Stimulated activated CD4-positive, alpha-beta T cell treated with anti-CD3 and anti-CD28 coated beads, Interleukin-1b, Interleukin-23, amount 100 ng/mL, for 1 hour (primary cell): ENCODE measurements at places on chromosomes 2 and 18.

- DNase-seq: no peak
Measured at GRCh38 chr18:39448942-39449341, 1883.3 kb upstream of the CELF4 start.

- DNase-seq: no peak
Measured at GRCh38 chr2:100818606-100819369, 1.2 kb upstream of the NPAS2 start.

DNA sequence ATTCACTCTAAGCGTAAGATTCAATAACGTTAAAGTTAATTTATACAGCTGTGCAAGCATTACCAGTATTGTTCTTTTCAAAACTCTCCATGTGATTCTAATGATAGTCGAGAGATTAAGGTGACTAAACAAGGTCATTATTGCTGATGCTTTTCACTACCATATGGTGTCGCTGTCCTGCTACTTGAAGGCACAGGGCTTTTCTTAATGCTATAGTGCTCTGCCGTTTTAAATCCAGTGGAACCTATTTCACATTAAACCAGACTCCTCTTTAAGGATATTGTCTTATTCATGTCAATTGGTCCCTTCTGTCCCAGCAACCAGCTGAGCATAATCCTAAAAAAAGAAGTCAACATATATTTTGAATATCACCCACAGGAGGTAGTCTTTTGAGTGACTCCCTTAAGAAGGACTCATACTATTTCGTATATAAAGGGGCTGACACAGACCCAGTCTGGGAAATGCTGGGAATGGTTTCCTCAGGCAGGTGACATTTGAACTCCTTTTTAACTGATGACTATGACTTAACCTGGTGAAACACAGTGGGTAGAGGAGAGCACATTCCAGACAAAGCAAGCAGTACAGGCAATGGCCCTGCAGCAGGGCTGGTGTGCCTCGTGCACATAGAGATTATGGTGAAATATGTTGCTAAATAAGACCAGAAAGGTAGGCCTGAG is 53.9 kb upstream of the CYTIP start:
- no peak for DNase-seq

GRCh38 chr2:215160081-215160480 is 21.7 kb upstream of the ABCA12 start:
- no peak for DNase-seq

GRCh38 chr18:10055125-10055750 is 141.4 kb downstream of the VAPA start:
- no peak for DNase-seq

DNA sequence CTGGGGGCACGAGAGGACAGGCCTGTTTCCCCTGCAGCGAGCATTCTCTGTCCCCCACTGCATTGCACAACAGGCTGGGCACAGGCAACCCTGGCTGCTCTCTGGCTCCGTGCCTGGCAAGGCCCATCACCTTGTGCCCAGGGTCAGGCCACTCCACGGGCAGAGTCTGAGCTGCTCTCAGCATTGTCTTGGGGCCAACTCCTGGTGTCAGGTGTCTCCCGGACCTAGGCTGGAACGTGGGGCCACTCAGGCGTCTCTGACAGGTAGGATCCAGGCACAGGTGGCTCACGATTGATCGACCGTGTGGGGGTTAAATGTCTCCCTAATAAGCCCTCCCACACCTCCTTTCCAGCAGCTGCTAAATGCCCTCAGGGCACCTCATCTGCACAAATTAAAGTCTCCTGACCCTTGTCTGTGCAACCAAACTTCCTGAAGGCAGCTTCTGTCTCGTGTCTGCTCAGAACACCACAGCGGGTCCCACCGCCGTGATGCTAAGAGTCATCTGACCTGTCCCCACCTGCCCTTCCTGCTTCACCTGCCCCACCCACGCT is 66.6 kb upstream of the GPC1 start:
- DNase-seq: no peak

DNA sequence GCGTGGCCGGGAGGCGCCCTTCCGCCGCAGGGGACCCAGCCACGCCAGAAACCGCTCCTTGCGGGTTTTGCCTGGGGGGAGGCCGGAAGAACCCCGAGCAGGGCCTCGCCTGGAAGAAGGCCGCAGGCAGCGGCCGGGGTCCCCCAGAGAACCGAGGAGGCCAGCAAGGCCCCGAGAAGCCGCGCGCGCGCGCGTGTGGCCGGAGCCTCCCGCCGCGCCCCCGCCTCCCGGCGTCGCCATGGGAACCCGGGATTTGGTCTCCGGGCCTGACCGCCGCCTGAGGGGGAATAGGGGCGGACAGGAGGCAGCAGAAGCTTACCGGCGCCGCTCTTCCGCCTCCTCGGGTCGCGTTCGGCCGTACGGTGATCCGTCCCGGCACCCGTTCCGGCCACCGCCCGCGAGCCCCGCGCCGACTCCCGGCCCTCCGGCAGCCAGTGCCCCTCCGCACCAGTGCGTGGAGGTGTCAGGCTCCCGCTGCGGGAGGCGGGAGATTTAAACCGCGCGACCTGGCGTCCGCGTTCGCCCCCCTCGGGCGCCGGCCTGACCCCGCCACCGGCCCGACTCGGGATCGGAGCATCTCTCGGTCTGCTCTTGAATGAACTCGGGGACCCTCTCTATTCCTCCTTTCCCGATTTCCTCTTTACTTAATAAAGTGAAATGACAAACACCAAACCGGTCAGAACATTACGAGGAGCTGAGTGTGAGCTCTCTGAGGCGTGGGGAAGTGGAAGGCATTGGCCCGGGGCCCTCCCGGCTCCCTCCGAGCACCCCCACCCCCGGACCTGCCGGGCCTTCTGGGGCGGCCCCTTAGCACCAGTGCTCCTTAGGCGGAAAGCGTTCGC is at the start of gene ICA1L:
ICA1L (minus strand) TSS at position 467 of the 842 bp plus-strand sequence. CDS start 42,757 bp downstream, outside the sequence.
- no peak for DNase-seq

- no peak for DNase-seq
Measured at GRCh38 chr2:27966466-27966865, 75.9 kb downstream of the BABAM2 start.

GRCh38 chr2:151361674-151362370 is 4.4 kb downstream of the TNFAIP6 start:
- DNase-seq: no peak

GRCh38 chr18:23054553-23054952 is 80.7 kb upstream of the CABLES1 start:
- no peak for DNase-seq

- DNase-seq: no peak
Measured at GRCh38 chr2:168699844-168700417, 102.5 kb upstream of the NOSTRIN start.

DNA sequence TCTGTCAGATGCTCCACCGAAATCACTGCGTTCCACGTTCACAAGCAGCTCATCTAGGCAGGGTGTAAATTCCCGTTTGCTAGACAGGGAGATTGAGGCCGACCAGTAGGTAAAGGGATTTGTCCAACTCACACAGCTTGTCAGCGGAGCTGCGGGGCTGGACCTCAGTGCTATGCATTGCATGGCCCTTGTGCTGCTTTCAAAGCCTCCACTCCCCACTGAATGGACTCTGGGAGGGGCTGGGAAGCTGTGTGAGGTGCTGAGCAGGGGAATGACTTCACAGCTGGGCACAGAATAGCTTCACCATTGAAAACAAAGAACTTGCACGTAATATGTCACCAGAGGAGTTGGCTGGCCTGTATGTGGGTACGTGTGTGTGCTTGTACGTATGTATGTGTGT is 21.4 kb downstream of the CELF4 start:
- no peak for DNase-seq

DNA sequence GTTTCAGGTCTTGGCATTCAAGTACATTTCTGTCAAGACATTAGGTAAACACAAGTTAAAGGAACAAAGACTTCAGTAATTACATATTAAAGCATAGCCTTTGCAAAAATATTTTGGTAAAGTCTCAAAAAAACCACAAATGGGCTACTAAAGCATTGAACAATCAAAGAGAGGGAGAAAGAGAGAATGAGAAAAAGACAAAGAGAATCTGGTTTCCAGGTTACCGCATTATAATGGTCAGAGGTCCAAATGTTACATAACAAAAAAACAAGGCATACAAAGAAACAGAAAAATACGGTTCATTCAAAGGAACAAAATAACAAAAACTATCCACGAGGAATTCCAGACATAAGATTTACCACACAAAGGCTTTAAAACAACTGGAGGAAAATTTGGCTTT is 327.9 kb downstream of the AKAIN1 start:
- no peak for DNase-seq

GRCh38 chr2:111896024-111896423 is 2.4 kb upstream of the MERTK start:
- DNase-seq: no peak

- DNase-seq: no peak
Measured at GRCh38 chr2:138012082-138012481, 47.8 kb downstream of the HNMT start.

- no peak for DNase-seq
Measured at GRCh38 chr2:173216668-173217067, 138.0 kb upstream of the CDCA7 start.

- DNase-seq: no peak
Measured at GRCh38 chr18:66764230-66764629, 160.3 kb upstream of the CDH19 start.

- DNase-seq: no peak
Measured at GRCh38 chr2:183222751-183223150, 98.5 kb downstream of the NUP35 start.

GRCh38 chr2:40166006-40166405 is 285.9 kb downstream of the SLC8A1 start:
- DNase-seq: no peak

GRCh38 chr2:107525406-107525805 is 301.3 kb upstream of the RGPD4 start:
- no peak for DNase-seq

DNA sequence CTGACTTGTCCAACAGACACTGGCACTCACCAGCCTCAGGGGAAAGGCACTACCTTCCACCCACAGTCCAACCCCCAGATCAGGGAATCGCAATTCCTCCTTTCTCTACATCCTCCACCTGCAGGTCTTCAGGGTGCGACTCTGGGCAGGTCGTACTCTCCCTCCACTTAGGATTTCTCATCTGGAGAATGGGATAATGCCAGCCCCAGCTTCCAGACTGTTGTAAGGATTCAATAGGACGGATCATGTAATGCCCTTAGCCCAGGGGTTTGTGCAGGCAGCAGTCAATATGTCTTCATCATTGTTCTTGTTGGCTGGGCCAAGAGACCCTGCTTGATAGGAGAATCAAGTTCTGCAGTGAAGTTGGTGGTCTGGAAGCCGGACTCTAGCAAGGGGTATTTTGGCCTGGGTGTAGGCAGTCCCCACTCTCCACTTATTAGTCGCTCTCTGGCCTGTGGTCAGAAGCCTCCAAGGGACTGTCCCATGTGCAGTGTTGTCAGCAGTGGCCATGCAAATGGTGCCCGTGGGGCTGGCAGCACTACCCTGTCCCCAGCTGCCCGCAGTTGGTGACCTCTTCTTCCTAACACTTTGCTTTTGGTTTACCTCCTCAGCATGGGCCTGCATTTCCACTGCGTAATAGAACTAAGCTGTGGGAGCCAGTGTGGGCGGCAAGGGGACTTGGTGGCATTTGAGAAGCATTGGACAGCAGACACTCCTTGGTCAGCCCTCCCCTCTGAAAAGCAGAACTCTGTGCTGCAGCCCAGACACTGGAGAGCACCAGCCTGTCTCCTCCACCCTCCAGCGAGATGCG is 172.4 kb upstream of the HS6ST1 start:
- no peak for DNase-seq

DNA sequence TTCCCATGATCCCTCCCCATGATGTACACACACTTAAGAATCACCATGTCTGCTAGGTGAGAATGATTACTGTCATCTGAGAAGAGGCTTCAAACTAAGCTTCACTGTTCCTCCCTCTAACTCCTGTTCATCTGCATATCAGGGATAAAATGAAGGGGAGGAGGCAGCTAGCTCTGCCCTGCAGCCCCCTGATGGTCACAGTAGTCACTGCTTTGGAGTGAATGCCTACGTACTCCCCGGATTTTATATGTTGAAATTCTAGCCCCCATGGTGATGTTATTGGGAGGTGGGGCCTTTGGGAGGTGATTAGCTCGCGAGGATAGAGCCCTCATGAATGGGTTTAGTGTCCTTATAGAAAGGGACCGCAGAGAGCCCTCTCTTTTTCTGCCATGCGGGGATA is 156.4 kb downstream of the NCKAP5 start:
- no peak for DNase-seq

DNA sequence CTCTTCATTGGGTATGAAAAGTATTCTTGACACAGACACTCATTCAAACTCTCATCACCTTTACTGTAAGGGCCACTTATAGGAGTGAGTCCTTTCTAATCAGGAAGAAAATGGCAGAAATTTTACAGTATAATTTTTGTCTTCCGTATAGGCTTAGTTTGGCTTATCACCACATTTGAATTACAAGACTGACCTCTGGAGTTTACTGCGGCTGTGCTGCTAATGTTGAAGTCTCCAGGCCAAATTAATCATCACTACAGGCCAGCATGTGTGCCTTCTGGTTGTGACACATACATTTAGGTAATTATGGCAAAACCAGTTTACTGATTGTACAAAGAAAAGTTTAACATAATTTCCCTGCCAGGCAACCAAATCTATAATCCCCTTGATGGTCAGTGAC is 753.6 kb upstream of the GCFC2 start:
- no peak for DNase-seq

DNA sequence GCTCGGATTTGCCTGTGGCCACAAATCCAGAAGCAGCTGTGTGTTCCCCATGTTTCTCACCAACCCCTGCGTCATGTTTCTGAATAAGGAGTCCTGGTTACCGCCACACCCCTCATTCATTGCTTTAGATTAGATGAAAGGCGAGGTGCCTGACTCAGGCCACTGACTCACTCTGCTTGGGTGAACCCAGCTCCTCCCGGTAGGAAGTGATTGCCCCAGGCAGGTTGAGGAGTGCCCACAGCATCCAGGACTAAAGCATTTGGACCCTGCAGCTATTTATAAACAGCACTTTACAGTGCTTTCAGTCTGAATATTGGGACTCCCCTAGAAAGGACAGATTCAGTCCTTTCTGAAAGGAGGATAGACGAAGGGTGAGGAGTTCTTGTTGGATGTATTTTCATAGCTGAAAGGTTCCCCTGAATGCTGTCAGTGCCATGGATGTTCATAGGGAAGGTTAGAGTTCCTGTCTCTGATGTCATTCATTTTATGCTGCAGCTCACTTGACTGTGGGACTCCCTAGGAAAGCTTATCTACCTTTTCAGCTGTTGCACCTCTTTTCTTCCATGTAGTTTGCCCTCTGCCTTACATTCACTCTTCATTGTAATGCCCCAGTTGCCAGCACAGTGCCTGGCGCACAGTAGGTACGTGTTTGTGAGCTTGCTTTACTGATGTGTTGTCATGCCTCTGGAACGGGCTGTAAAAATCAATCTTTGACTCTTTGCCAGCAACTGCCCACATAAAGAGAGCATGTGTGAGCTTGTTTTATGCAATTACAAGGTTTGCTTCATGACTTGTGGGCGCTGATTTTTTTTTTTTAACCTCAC is 14.9 kb downstream of the ITGA6 start:
- no peak for DNase-seq
